ENCODE measurements at places on chromosomes 7 and 10. TPM values are rescaled to one million over a fixed set of nuclear protein-coding genes. Genes with fewer than 3 reads are reported as not detected.

- H3K4me1 ChIP-seq = peaks cover 37% of the 10 kb centered on the region
- H3K27ac ChIP-seq = peak overlapping the region; percentile 58
- peak; percentile 90 for DNase-seq
- H3K36me3 ChIP-seq = no peaks in the 10 kb centered on the region
- no peaks in the 10 kb centered on the region for H3K27me3 ChIP-seq
These were observed 604.9 kb downstream of the LRMDA start for GRCh38 chr10:76036111-76036940.

DNA sequence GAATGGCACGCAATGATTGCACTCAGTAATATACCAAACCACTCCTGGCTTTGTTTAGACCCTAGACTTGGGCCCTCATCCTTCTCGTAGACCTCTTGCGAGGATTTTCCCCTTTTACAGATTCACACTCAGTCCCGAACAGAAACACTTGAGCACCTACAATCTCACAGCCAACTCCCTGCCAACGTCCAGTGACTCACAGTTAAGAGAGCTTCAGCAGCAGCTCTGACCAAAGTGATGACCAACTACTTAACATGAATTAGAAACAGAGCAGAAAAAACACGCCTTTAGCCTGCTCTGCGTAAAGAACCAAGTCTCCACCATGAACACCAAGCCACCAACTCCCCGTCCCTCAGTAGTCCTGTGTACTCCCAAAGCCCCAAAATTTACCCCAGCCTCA, 2.2 kb downstream of the DNAJC30 start:
- no peak overlapping the region for H3K27ac ChIP-seq
- H3K27me3 ChIP-seq = no peaks in the 10 kb centered on the region
- H3K36me3 ChIP-seq = no peaks in the 10 kb centered on the region
- H3K4me3 ChIP-seq = no peak overlapping the region

Gene CCDC71L
- total RNA-seq = 13.9 TPM

Gene GSTK1
- 116 TPM for total RNA-seq

- DNase-seq = peak; percentile 43
- no peaks in the 10 kb centered on the region for H3K4me1 ChIP-seq
- H3K36me3 ChIP-seq = no peaks in the 10 kb centered on the region
These were observed 131.0 kb upstream of the PPP2R2D start for GRCh38 chr10:131769571-131770410.

Gene LRIT1
- not detected for total RNA-seq

Gene HTR5A
- not detected for total RNA-seq

DNA sequence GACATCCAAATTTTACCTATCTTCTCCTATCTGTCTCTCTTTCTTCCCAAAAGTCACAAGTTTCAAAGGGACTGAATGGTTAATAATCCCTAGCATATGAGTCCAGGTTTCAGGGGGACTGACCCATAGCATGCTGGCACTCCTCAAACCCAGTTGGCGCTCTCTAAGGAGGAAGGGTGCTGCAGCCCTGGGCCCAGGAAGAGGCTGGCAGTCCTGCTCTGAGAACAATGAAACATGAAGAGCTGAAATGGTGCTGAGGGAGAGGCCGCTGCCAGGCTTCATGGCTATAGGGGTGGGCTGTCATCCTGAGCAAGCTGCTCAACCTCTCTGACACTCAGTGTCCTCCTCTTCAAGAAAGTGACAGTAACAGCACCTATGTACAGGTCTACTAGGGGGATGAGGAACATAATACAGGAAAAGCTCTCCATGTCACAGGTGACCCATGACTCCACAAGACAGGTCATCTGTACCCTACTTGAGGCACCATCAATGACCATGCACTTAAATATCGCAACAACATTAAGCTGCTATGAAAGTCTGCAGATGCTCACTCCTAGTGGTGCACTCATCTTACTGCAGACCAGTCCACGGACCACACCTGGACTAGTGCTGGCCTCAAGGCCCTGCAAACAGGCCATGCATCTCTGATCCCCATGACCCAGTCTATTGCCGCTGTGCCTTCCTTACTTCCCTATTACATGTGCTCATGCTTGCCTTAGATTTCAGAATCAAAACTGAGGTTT, 17.0 kb downstream of the COBL start:
- no peaks in the 10 kb centered on the region for H3K27me3 ChIP-seq
- no peaks in the 10 kb centered on the region for H3K4me1 ChIP-seq
- no peak overlapping the region for H3K4me3 ChIP-seq
- no peaks in the 10 kb centered on the region for H3K36me3 ChIP-seq
- no peak for DNase-seq

DNA sequence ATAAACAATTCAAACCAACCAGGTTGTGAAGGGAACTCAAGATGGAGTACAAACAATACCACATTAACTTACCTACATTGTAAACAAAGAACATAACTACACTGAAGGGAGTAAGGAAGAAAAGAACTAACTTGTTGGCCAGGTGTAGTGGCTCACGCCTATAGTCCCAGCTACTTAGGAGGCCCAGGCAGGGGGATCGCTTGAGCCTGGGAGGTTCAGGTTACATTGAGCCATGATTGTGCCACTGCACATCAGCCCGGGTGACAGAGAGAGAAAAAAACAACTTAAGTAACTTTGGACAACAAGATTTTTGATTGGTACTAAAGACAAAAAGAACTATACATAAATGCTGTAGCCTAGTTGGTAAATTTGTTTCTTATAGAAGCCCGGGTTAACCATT, 68.8 kb downstream of the TRIL start:
- no peak for DNase-seq
- H3K27ac ChIP-seq = no peak overlapping the region
- no peaks in the 10 kb centered on the region for H3K36me3 ChIP-seq
- H3K4me1 ChIP-seq = no peaks in the 10 kb centered on the region
- H3K27me3 ChIP-seq = no peaks in the 10 kb centered on the region
